ENCODE measurements at places on chromosomes 1 and 21. TPM values are rescaled to one million over a fixed set of nuclear protein-coding genes. Genes with fewer than 3 reads are reported as not detected.

DNA sequence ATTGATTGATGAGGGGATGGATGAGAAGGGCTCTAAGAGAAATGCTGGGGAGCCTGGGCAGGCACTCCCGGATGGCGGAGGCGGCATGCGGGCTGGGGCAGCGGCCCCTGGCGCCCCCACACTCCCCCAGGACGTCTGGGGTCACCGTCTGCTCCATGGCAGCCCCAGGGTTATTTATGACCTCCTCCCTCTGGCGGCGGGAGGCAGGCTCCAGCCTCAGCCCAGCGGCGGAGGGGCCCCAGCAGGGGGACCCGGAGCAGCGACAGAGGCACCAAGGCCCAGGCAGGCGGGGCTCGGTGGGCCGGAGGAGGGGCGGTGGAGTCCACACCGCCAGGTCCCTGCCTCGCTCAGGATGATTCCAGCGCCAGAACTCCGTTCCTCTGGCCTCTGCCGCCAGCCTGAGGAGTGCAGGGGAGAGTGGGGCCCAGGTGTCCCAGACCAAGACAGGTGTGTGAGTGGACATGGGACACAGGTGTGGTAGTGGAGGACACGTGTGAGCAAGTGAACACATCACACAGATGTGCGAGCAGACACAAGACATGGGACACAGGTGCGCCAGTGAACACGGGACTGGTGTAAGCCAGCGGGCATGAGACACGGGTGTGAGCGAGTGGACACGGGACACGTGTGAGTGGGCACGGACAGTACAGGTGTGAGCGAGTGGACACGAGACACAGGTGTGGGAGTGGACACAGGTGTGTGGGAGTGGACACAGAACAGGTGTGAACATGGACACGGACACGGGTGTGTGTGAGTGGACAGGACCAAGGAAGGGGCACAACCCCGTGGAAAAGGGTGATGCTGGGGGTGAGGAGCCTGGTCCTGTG is 2.5 kb upstream of the SAMD11 start:
- peak overlapping the region; percentile 17 for H3K4me3 ChIP-seq
- H3K27ac ChIP-seq = no peak overlapping the region
- H3K36me3 ChIP-seq = no peaks in the 10 kb centered on the region
- no peak for DNase-seq
- H3K4me1 ChIP-seq = peaks cover 10% of the 10 kb centered on the region
- peaks cover 64% of the 10 kb centered on the region for H3K27me3 ChIP-seq

DNA sequence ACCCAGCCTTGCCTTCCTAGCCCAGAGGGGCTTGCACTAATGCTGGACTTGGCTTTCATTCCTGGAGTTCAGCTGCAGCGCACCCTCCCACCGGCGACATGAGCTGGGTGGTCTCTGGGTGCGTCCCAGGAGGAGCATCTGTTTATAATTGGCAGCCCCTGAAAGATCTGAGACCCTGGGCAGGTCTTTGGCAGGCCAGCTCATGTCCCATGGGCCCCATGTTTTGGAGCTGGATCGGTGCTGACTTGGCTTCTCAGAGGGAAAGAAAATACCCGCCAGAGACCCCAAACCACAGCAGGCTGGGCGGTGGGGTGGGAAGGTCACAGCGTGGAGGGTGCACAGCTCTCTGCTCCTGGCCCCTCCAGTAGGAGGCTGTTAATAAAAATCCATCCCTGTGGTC is 29.3 kb downstream of the DHRS3 start:
- no peak overlapping the region for H3K27ac ChIP-seq
- no peak for DNase-seq
- no peaks in the 10 kb centered on the region for H3K4me1 ChIP-seq
- no peak overlapping the region for H3K4me3 ChIP-seq
- H3K27me3 ChIP-seq = no peaks in the 10 kb centered on the region
- H3K36me3 ChIP-seq = no peaks in the 10 kb centered on the region

DNA sequence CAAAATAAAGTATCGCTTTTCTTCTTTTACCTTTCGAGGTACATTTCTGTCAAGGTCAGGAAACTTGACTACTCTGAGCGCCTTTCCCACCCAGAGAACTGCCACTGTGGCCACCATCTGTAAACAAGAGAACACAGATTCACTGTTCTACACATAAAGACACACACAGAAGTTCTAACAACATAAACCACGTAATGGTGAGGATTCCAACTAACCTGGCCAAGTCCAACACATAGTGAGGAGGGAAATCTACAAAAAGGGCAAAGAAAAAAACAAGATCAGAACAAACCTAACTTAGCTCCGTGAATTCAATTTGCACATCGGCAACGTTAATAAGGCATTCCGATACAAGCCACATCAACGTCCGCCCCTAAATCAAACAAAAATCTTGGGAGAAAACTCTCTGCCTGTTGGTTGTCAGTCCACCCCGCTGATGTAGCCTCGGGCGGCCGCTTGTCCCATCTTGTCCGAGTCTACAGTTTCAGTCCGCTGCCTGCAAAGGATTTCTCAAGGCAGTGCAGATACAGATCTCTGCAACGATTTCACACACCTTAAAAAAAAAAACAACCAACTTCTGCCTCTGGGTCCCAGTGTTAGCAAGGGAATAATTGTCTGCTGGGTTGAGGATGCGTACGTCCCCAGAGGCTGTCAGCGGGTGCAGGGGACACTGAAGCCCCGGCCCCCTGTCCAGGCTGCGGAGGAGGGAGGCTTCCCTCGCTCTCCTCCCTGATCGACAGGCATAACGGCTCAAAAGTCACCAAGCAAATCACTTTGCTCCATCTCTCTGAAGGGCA is 1.0 kb downstream of the SLC35D1 start:
- peak overlapping the region; percentile 95 for H3K27ac ChIP-seq
- peaks cover 21% of the 10 kb centered on the region for H3K4me1 ChIP-seq
- no peaks in the 10 kb centered on the region for H3K36me3 ChIP-seq
- peak; percentile 39 for DNase-seq
- H3K4me3 ChIP-seq = peak overlapping the region; percentile 86

- H3K4me3 ChIP-seq = no peak overlapping the region
- no peaks in the 10 kb centered on the region for H3K4me1 ChIP-seq
- no peaks in the 10 kb centered on the region for H3K27me3 ChIP-seq
- H3K27ac ChIP-seq = no peak overlapping the region
- no peak for DNase-seq
These were observed 222.3 kb downstream of the NTNG1 start for GRCh38 chr1:107363154-107363553.

DNA sequence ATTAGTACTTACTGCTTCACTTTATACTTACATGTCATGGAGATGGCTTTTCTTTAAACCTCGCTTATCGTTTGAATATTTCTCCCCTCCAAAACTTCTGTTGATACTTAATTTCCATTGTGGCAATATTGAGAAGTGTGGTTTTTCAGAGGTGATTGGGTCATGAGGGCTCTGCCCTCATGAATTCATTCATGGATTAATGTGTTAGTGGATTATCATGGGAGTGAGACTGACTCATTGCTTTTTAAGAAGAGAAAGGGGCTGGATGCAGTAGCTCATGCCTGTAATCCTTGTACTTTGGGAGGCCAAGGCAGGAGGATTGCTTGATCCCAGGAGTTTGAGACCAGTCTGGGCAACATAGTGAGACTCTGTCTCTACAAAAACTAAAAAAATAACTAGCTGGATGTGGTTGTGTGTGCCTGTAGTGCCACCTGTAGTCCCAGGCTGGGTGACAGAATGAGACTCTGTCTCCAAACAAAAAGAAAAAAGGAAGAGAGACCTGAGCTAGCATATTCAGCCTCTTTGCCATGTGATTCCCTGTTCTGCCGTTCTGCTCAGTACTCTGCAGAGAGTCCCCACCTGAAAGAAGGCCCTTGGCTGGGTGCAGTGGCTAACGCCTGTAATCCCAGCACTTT is 30.2 kb downstream of the RABGAP1L start:
- no peak for DNase-seq
- H3K27me3 ChIP-seq = no peaks in the 10 kb centered on the region
- no peak overlapping the region for H3K4me3 ChIP-seq
- no peak overlapping the region for H3K27ac ChIP-seq
- no peaks in the 10 kb centered on the region for H3K4me1 ChIP-seq
- no peaks in the 10 kb centered on the region for H3K36me3 ChIP-seq

DNA sequence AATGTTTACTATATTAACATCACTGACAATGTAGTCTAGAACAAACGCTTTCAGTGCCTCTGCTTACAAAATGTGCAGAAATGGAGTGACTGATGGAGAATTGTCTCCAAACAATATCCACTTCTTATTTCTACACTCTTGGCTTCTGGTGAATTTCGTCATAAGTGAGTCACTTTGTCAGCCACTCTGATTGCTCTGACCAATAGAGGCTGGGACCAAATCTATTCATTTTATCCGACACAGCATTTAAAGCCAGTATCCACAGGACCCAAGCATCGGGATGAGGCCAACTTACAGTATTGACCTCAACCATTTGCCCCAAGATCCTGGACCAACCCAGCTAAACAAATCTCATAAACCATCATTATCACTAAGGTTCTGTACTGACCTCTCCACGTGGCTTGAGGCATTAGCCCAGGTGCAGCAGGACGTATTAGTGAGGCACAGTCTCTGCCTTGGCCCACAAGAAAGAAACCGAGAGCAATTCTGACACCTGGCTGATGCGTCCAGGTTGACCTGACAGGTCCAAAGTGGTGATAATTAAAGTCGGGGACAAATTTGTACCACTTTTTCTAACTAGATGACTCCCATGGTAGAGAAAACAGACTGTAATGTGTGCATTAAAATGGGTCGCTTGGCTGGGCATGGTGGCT is 53.3 kb upstream of the ERO1B start:
- DNase-seq = no peak
- no peaks in the 10 kb centered on the region for H3K36me3 ChIP-seq
- H3K27ac ChIP-seq = no peak overlapping the region
- H3K4me3 ChIP-seq = no peak overlapping the region
- H3K4me1 ChIP-seq = no peaks in the 10 kb centered on the region

DNA sequence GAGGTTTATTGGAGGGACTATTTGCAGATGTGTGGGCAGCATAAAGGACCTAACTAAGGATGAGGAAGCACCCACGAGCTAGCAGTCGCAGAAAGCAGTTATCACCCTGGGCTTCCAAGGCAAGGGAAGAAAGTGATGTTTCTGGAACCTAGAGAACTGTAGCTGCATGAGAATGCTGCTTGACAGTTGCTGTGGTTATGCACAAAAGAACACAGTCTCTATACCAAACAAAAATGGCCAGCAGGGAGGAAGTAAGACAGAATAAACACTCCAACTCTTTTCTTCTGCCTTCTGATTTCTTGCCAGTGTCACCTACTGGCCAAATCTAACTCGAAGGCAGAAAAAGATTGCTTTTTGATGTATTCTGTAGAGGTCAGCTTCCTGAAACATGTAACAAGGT is 190.2 kb downstream of the RASAL2 start:
- no peaks in the 10 kb centered on the region for H3K36me3 ChIP-seq
- no peaks in the 10 kb centered on the region for H3K4me1 ChIP-seq
- no peak for DNase-seq
- H3K27me3 ChIP-seq = no peaks in the 10 kb centered on the region

- no peaks in the 10 kb centered on the region for H3K36me3 ChIP-seq
- no peak for DNase-seq
- H3K27ac ChIP-seq = no peak overlapping the region
- H3K4me1 ChIP-seq = no peaks in the 10 kb centered on the region
- H3K4me3 ChIP-seq = peak overlapping the region; percentile 30
These were observed 3.2 kb downstream of the CFH start for GRCh38 chr1:196655071-196655470.

- H3K27me3 ChIP-seq = no peaks in the 10 kb centered on the region
- no peak for DNase-seq
- H3K27ac ChIP-seq = no peak overlapping the region
- H3K4me1 ChIP-seq = no peaks in the 10 kb centered on the region
- no peak overlapping the region for H3K4me3 ChIP-seq
These were observed 145.4 kb upstream of the KCTD3 start for GRCh38 chr1:215421744-215422143.

GRCh38 chr1:191536791-191537429 is 621.4 kb upstream of the RGS18 start:
- no peaks in the 10 kb centered on the region for H3K4me1 ChIP-seq
- no peaks in the 10 kb centered on the region for H3K27me3 ChIP-seq
- no peaks in the 10 kb centered on the region for H3K36me3 ChIP-seq

DNA sequence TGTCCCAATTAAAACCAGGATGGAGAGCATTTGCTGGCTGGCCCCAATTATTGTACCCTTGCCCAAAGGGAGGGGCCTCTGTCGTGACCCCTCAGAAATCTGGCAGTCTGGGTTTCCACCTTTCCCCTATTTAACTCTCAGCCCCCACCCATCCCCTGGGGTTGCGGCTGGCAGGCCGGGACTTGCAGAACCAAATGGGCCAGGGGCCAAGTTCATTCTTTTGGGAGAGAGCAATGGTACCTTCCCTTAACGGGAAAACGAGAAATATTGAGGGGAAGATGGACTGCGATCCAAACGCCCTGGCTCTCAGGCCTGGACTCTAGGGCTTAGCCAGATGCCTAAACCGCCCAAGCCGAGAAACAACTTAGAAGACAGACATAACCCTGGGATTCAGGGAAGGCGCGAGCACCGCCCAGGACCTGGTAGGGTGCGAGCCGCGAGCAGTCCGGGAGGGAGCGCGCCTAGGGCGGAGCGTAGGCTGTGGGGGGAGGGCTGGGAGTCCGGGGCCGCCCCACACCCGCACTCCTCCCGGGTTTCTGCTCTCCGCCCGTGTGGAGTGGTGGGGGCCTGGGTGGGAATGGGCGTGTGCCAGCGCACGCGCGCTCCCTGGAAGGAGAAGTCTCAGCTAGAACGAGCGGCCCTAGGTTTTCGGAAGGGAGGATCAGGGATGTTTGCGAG is at the start of gene SLC27A3:
Gene SLC27A3 (plus strand): TSS at position 628 of the 678 bp plus-strand sequence. CDS start 91 bp downstream, outside the sequence.
- peak within 1 kb of the TSS; percentile 86 for H3K27ac ChIP-seq
- H3K27me3 ChIP-seq = no peaks in the 10 kb centered on the region
- peaks cover 28% of the 10 kb centered on the region for H3K36me3 ChIP-seq
- H3K4me3 ChIP-seq = peak within 1 kb of the TSS; percentile 70

DNA sequence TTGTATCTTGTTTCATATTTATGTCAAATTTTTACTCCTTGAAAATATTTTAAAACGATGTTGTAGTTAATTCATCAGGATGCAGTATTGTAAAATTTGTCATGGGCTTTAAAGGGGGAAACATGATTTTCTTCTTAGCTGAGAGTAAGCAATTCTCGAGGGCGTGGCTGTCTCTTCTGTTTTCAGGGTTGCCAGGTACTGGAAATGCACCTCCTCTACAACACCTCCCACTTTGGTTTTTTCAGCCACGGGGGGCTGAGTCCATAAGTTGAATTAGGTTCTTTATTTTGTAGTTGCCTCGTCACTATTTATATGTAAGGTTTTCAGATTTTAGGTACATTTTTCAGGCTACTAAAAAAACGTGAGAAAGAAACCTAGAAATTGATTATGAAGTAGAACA is 64.0 kb downstream of the PRDM2 start:
- H3K27ac ChIP-seq = no peak overlapping the region
- peaks cover 16% of the 10 kb centered on the region for H3K4me1 ChIP-seq
- no peak for DNase-seq
- no peaks in the 10 kb centered on the region for H3K27me3 ChIP-seq
- H3K36me3 ChIP-seq = no peaks in the 10 kb centered on the region

GRCh38 chr1:230248889-230249270 is 177.3 kb downstream of the PGBD5 start:
- no peak for DNase-seq
- no peak overlapping the region for H3K4me3 ChIP-seq
- H3K27ac ChIP-seq = no peak overlapping the region
- H3K36me3 ChIP-seq = no peaks in the 10 kb centered on the region

The SDHB gene
- 106 TPM for total RNA-seq

The VASH2 gene
- total RNA-seq = 0.85 TPM

The ZCCHC17 gene
- 5.4 TPM for total RNA-seq

The OSCP1 gene
- total RNA-seq = 3.2 TPM

The OLFML2B gene
- 1.2 TPM for total RNA-seq

The MFN2 gene
- 93.3 TPM for total RNA-seq

The KAZN gene
- total RNA-seq = 14.9 TPM

The ZFP69B gene
- 5.8 TPM for total RNA-seq

The ERICH3 gene
- 0.13 TPM for total RNA-seq

The CEP350 gene
- 86.0 TPM for total RNA-seq

The ESPN gene
- total RNA-seq = 17.3 TPM

The KCNT2 gene
- 2.4 TPM for total RNA-seq

Data from Peyer's patch (tissue), 4 donors.